Hematopoietic multipotent progenitor cell treated with erythropoietin and hydrocortisone succinate and interleukin-3 and kit ligand, for 15 days (in vitro differentiated cells): ENCODE measurements at places on chromosomes 16 and 17.
A peak's percentile ranks its signal among the peaks of the same experiment; 100 is the strongest.

GRCh38 chr17:59892251-59892923 is 356 bp downstream of the TUBD1 start:
- no peak for DNase-seq

DNA sequence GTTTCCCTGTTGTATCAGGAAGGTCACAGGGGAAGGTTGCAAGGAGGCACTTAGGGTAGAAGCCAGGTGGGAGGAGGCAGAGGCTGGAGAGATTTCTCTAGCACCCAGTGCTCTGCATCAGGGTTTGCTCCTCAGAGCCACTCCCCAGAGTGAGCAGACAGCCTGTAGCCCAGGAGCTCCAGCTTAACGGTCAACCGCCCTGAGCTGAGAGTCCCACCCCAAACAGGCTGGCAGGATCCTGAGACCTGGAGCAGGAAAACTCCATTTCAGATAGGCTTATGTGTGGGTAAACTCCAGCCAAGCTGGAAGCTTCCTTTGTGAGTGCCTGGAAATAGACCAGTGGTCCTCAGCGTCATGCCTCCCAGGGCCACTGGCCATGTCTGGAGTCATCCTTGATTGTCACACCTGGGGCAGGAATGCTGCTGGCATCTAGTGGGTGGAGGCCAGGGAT is 37.9 kb downstream of the MPRIP start:
- no peak for DNase-seq

- DNase-seq = no peak
Observed at GRCh38 chr16:2388875-2389433, 40.3 kb upstream of the CCNF start.

GRCh38 chr17:77096570-77097214 is 44.1 kb upstream of the SEC14L1 start:
- DNase-seq = peak; percentile 73

- no peak for DNase-seq
Observed at GRCh38 chr16:2529061-2529931, 1.9 kb downstream of the CEMP1 start.

DNA sequence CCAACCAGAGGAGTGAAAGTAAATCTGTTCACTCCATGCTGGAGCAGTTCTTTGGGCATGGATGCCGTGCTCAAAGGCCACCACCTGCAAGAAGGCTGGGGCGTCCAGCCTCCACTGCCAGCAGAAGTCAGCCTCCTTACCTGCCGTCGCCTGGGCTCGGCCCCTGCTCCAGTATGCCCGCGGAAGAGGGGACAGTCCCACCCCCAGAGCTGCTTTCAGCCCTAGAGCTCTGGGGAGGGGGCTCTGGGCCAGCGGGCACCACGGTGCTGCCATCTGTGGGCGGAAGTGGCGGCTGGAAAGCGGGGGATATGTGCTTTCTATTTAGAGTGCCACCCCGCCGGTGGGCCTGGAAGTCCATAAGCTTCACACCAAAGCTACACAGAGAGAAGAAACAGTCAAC is 75.9 kb downstream of the ARHGAP17 start:
- DNase-seq = no peak

- no peak for DNase-seq
Observed at GRCh38 chr16:23537390-23537789, 19.8 kb downstream of the EARS2 start.

DNA sequence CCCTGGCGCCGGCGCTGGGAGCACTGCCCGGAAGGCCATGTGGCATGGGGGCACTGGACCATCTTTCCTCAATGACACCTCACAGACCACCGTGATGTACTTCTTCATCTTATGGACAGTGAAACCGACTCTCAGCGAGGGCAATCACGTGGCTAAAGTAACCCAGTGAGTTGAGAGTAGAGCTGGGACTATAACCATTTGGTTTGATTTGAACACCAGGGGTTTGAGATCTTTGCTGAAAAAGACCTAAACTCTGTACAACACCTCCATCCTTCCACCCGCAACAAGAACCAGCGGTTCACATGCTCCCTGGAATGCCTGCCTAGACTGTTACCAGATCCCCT is 3.3 kb downstream of the ITGA2B start:
- no peak for DNase-seq

- DNase-seq = peak; percentile 80
Observed at GRCh38 chr17:16398270-16399267, 16.8 kb upstream of the TRPV2 start.

DNA sequence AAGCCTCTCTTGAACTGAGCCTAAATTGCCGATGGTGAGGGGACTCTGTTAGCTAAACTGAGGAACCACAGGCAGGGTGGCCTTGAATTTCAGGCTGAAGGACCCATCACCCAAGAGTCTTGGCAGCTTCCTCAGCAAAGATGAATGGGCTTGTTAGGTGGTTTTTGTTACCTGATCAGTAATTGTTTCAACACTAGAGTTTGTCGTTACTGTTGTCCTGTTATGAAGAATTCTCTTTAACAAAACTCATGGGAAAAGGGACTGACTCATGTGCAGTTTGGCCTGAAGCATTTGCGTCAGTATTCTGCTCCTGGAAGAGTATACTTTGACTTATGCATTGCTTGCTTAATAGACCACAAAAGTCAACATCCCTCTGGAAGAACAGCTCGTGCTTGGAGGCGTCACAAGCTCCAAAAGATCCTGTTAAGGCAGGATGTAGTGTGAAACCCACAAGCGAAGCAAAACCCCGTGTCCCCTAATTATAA is 206.0 kb downstream of the IRX3 start:
- no peak for DNase-seq

DNA sequence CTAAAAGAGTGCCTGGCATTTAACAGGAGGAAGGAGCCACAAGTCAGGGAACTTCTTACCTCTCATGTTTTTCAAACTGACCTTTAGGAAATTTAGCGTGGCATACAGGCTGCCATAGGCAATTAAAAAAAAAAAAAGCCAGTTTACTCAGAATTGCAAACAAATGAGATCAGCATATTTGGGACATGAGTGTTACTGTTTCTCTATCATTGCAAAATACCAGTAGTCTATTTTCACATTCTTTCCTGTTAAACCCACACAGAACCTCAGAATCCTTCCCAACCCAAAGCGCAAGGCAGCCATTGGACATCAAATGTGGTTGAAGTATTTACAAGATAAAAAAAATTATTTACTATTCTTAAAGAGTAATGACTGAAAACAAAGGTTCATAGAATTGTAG is 366.4 kb upstream of the DYNLRB2 start:
- DNase-seq = no peak

DNA sequence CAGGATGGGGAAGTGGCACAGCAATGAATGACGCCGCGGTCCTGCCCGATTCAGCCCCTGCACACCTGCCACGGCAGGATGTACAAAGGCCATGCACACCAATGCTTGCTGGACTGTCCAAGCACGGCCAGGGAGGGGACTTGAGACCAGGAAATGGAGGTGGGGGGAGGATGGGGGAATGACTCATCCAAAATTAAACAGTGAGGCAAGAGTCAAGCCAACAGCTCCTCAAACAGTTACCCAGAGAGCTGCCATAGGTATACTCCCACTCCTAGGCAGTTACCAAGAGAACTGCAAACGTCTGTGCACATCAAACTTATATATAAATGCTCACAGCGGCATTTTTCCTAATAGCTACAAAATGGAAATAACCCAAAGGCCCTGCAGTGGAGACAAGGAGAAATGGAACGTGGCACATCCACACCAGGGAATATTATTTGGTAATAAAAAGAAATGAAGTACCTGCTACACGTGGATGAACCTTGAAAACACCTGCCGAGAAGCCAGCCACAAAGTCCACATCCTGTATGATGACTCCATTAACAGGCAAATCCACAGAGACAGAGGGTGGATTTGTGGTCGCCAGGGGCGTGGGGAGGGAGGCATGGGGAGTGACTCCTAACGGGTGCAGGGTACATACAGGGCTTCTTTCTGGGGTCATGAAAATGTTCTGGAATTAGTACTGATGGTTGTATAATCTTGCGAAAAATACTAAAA is 54.1 kb downstream of the VAC14 start:
- DNase-seq = no peak

GRCh38 chr16:50308237-50308965 is 42.0 kb downstream of the ADCY7 start:
- DNase-seq = no peak

- DNase-seq = no peak
Observed at GRCh38 chr17:60168654-60169053, 18.9 kb downstream of the CA4 start.

- no peak for DNase-seq
Observed at GRCh38 chr16:27398894-27399853, 2.8 kb upstream of the IL21R start.

GRCh38 chr16:11140466-11140865 is 115.5 kb downstream of the SOCS1 start:
- no peak for DNase-seq
